ENCODE measurements at places on chromosomes 12 and 14. TPM values are rescaled to one million over a fixed set of nuclear protein-coding genes. Genes with fewer than 3 reads are reported as not detected.

The LRFN5 gene
- not detected for total RNA-seq

- DNase-seq: no peak
Measured at GRCh38 chr14:23115918-23116317, 3.1 kb downstream of the CEBPE start.

- no peak for DNase-seq
Measured at GRCh38 chr12:67760586-67761275, 112.2 kb downstream of the DYRK2 start.

DNA sequence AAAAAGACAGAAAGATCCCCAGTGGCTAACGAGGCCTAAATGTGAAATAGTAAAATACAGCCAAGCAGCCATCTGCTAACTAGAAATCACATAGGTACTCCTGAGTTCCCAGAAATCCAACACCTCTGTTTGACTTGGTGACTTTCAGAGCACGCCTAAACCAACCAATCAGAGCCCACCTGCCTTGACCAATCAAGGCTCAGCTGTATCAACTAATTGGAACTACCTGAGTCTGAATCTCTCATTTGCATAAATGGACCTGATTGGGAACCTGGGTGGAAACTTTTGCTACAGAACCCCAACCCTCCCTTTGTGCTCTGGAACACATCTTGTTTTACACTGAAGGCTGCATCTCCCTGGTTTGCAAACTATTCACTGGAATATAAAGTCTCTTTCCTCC lies 5.1 kb upstream of the TCL1B start:
- DNase-seq: no peak

The OR4E2 gene
- not detected for total RNA-seq

The EGLN3 gene
- 3.1 TPM for total RNA-seq

DNA sequence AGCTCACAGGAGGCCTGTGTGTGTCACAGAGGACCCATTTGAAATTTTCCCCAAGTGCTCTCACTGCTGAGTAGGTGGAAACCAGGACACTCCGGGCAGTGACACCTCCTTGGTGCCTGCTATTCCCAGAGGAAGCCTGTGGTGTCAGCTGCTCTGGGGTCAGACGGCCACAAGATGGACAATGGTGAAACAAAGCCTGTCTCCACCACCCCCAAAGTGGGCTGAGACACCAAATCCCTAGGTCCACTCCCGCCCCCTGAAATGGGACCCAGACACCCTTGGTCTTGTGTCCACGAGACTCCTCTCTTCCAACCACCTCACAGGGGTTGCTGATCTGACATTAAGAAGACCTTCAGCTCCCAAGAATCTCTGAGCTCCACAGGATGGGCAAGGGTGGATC lies 7.0 kb downstream of the KCNH3 start:
- DNase-seq: no peak

GRCh38 chr12:56785141-56785865 lies 22.2 kb downstream of the HSD17B6 start:
- DNase-seq: no peak

The RNASE1 gene
- not detected for total RNA-seq

- no peak for DNase-seq
Measured at GRCh38 chr14:64726585-64726890, 22.3 kb downstream of the PLEKHG3 start.

GRCh38 chr14:20278414-20278813 lies 27.3 kb downstream of the TTC5 start:
- no peak for DNase-seq

The ANO4 gene
- not detected for total RNA-seq

The LGALS3 gene
- 179 TPM for total RNA-seq

DNA sequence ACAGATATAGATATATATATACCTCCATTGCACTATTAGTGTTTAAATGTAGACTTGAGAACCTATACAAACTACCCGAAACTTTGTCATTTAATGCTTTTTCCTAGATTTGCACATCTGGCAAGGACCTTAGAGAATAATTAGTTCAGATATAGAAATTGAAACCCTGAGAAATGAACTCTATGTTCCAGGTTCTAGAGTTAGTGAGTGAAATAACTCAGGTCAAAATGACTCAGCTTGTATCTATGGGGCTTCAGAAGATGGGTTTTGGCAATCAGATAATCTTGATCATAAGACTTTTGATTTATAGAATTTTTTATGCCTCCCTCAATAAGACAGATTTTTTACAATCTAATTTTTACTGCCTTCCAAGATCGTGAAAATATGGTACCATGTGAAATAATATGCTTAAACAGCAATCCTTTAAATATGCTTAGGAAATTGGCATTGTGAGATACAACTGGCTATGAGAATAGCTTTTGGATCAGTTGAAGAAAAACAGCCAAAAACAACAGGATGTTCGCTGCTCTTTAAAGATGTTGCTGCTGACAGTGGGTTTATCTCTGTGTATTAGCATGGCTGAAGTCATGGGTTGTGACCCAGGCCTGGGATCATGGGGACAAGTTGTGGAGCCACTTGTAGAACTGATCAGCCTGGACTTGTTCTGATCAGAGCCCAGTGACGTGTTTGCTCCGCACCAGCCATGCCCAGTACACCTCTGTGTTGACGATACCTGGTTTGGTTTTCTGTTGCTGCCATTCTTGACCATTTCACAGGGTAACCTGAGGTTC lies 63.6 kb downstream of the TTLL5 start:
- DNase-seq: no peak

- DNase-seq: no peak
Measured at GRCh38 chr14:78282437-78282836, 112.3 kb downstream of the NRXN3 start.

GRCh38 chr12:99192489-99192888 lies 455.1 kb upstream of the GARIN6 start:
- DNase-seq: no peak

DNA sequence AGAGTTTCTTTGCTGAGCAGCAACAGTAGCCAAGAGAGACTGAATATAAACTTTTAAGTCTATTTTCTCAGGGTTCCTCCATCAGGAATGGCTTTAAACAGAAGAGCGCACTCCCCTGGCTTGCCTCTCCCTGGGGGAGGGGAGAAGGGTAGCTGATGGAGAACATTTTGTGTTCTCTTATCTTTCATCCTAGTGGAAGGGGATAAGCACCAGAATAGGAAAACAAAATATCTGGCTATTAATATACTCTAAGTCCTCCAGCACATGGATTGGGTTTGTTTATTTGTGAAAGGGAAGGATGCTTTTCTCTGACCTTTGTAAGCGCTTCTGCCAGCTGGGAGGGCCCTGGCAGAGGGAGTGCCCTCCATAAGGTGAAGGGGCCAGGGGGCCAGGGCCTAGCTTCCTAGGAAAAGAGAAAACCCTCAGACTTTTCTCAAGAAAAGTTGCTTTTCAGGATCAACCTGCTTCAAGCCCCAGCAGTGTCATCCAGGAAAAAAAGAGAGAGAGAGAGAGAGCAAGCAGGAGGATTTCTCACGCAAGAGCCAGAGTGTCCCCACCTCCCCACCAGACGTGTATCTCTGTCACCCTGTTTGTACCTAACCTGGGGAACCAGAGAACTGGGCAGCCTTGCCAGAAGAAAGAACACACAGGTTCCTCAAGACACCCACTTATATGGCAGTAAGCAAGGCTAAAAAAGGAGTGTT lies 34.3 kb upstream of the ATP2A2 start:
- peak; percentile 5 for DNase-seq

DNA sequence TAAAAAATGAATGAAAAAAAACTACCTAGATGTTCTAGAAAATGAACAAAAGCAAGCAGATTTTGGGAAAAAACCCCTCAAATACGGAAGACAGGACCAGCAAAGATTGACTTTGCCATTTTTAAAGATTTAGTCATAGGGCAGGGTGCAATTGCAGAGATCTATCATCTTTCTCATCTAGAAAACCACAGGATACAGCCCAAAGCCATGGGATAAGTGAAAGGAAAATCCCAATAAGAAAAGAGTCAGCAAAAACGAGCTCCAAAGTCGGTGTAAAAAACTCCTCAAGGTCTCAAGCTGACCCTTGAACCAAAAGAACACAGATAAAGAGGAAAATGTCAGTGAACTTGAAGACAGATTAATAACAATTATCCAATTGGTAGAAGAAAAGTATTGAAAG lies 28.0 kb downstream of the CEP290 start:
- no peak for DNase-seq

GRCh38 chr12:107650977-107651376 lies 34.6 kb upstream of the PWP1 start:
- DNase-seq: no peak

The GARIN6 gene
- not detected for total RNA-seq

DNA sequence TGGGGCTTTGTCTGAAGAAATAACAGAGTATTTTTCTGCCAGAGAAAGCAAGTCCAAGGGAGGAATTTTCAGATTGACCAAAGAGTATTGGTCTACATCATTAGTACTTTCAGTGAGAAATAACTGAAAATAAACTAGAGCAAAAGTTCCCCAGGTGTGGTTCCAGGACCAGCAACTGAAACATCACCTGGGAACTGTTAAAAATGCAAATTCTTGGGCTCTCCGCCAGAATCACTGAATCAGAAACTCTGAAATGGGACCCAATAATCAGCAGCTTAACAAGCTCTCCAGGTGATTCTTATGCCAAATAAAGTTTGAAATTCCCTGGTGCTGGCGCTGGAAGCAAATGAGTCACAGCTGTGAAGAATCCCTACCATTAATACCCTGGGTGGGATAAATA lies 52.1 kb downstream of the EIF2S3B start:
- DNase-seq: no peak

GRCh38 chr12:45725631-45726602 lies 3.6 kb upstream of the ARID2 start:
- DNase-seq: no peak

GRCh38 chr14:103524002-103524935 lies 1.6 kb upstream of the CKB start:
- DNase-seq: no peak

- DNase-seq: no peak
Measured at GRCh38 chr14:92486881-92487280, 26.7 kb upstream of the RIN3 start.

The CACNA2D4 gene
- total RNA-seq: not detected

DNA sequence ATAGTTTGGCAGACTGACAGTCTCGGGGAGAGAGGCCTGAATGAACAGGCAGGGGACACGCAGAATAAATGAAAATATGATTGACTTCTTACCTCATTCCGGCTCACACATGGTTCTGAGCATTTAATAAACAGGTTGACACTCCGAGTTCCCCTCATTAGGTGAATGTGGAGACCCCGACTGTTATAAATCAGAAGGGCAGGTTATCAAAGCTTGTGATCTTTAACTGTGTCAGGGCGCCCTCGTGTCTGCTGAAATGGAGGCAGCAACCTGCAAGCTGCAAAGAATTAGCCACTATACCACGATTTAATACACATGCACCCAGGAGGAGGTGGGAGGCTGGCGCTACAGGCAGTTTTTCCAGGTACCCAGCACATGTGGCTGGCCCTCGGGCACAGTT lies 627.5 kb downstream of the MED13L start:
- DNase-seq: no peak

The PALS1 gene
- 35.0 TPM for total RNA-seq

DNA sequence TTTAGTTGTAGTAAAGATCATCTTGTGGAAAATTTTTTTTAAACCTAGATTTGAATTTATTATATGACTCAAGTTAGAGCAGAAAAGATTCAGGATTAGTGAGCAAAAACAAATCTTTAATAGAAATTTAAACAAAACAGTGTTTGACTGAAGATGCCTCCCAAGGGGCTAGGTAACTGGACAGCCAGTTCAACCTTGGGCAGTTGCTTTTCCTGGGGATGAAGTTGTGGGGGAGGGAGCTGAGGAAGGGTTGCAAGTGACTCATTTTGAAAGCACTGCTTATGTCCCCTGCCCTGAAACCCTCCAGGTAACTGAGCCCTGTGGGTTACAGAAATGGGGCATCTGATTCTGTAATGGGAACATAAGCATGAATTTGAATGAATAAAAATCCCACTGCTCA lies 13.1 kb downstream of the CFAP54 start:
- DNase-seq: no peak

DNA sequence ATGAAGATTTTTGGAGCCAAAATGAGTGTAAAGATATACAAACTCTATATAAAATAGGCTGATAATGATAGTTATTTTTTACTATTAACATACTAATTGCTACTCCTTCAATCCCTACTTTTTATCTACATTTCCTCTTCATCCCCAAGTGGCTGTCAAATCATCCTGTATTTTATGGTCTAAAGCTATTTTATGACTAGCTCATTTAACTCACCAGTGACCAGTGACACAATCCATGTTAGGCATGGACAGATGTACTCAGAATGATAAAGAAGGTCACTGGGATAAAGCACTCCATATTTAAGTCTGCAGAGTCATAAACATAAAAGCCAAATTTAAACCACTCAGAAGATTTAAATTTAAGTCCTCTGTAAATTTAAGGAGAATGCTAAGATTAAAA lies 183.0 kb downstream of the MED13L start:
- no peak for DNase-seq

DNA sequence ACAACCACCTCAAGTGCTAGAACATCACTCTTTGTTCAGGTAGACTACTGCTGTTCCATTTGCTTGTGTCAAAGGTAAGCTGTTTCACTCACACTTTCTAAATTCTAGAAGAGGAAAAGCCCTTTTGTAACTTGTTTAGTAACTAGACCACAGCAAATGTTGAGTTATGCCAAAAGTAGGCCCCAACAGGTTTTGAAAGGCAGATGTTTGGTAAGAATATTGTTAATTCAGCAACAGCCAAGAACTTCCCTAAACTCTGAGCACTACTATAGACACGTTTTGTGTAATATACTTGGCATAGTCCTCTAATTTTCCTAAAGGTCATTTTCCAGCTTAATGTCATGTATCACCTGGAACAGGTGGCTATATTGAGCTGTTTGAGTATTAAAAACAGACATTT lies 79.0 kb downstream of the DCAF5 start:
- no peak for DNase-seq

The SELPLG gene
- total RNA-seq: 2.1 TPM

- no peak for DNase-seq
Measured at GRCh38 chr14:101788016-101788635, 26.6 kb downstream of the PPP2R5C start.

DNA sequence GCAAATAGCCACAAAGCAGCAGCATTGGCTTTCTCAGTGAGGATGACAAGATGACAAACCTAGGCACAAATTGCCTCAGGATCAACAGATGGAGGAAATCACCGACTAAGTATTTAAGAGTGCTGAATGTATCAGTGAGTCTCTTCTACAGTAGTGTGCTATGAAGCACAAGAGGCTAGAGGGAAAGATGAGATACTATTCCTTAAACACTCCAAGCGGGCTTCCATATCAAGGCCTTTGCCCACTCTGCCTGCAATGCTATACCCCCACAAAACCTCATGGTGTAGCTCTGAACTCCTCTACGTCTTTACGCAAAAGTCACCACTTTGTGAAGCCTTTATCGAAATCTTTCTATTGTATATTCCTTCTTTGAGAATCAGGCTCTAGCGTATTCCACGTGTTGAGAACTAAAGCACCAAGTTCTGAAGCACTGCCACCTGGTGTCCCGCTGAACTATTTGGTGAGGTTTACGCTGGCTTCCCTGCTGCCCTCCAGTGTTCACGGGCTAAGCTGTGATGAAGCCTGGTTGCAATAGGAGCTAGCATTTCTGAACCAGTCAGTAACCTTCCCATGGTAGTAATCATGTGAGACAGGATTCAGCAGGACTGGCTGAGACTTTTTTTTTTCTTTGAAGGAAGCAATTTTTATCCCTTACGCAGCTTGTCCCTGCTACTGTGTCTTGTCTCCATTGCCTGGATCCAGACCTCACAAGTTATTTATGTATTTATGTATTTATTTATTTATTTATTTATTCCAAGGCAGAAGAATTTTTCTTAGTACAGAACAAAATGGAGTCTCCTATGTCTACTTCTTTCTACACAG lies 426.5 kb upstream of the OR4E1 start:
- no peak for DNase-seq

- DNase-seq: no peak
Measured at GRCh38 chr12:91922674-91923073, 223.0 kb downstream of the BTG1 start.

The TPI1 gene
- total RNA-seq: 1,911 TPM
